ENCODE measurements at places on chromosomes 5 and 9. TPM values are rescaled to one million over a fixed set of nuclear protein-coding genes. Genes with fewer than 3 reads are reported as not detected.

DNA sequence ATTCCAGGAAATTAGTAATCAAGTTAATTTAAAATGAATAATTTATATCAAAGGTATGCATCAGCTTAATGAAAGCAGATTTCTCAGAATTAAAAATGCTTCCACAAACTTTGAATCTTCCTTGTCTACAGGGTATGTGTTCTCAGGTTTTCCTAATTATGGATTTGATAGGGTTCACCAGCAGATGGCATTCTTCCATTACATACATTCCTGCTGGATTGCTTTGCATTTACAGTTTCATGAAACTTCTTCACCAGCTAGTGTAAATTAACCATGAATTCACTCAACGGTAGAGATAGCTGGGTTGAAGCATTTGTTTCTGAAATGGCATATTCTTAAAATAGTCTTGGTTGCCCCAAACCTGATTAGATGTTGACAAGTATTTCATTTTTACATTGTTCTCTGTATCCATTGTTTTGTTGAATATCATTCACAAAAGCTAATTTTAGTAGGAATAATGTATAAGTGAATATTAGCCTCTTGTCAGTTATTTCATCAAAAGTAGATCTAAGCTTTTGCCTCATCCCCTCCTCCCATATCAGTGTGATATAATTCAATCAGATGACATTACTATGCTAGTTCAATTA, 68.7 kb upstream of the WDR41 start:
- peak; percentile 79 for DNase-seq
- no peak overlapping the region for H3K27ac ChIP-seq
- H3K4me1 ChIP-seq, result no peaks in the 10 kb centered on the region
- H3K27me3 ChIP-seq, result no peaks in the 10 kb centered on the region
- no peaks in the 10 kb centered on the region for H3K36me3 ChIP-seq

DNA sequence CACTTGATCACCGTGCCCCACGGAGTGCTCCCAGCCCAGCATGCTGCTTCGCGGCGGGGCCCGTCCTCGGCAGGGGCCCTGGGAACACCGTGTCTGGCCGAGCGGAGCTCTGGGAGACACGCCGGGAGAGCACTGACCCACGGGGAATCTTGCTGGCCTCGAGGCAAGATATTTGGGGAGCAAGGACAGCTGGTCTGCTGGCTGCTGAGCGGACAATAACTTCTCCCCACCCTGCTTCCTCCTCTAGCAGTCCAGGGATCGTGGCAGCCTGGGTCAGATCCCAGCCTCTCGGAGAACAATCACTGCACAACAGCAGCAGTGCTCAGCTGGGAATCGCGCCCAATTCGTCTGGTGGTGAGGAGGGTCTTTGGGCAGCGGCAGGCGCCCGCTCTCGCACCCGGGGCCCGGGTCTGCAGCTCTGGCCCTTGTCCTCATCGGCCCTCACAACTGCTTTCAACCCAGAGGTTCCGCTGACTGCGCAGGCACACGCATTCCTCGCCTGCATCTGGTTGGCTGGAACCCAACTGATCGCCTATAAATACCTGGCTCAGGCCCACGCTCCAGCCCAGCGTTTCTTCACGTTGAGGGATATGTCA, 43.4 kb downstream of the DBH start:
- H3K27ac ChIP-seq, result no peak overlapping the region
- H3K4me3 ChIP-seq, result no peak overlapping the region
- no peaks in the 10 kb centered on the region for H3K36me3 ChIP-seq
- H3K27me3 ChIP-seq, result no peaks in the 10 kb centered on the region
- H3K4me1 ChIP-seq, result no peaks in the 10 kb centered on the region
- no peak for DNase-seq

IRGM gene
- not detected for total RNA-seq

CARTPT gene
- not detected for total RNA-seq

GRCh38 chr5:37810311-37810710, 29.5 kb downstream of the GDNF start:
- no peaks in the 10 kb centered on the region for H3K36me3 ChIP-seq
- no peak overlapping the region for H3K4me3 ChIP-seq
- no peak for DNase-seq
- no peaks in the 10 kb centered on the region for H3K27me3 ChIP-seq

GRCh38 chr5:58921159-58921558, 338.3 kb downstream of the RAB3C start:
- no peak overlapping the region for H3K4me3 ChIP-seq
- no peaks in the 10 kb centered on the region for H3K27me3 ChIP-seq
